ENCODE measurements at places on chromosomes 12 and 14. TPM values are rescaled to one million over a fixed set of nuclear protein-coding genes. Genes with fewer than 3 reads are reported as not detected.

DNA sequence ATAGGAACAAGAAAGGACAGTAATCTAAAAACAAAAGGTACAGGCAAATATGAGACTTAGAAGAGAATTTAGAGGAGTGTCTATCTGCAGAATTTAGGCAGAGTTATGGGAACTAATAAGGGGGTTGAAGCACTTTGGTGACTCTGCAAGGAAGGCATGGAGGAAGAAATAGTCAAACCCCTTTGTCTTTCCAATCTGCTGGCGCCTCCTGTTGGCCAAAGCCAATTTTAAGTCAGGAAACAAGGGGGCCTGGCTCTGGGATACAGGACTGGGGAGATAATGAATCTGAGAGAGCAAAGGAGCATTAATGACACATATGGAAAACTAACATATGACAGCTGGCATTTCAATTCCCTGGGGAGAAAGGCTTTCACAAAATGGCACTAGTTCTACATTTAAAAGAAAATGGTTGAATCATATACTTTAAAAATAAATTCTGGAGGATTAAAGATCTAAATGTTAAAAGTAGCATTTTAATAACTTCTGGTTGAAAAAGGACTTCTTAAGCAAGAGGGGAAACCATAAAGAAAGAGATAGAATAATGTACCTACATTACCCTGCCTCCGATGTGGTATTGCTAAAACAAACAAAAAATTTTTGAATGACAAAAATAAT is 48.5 kb upstream of the CSRP2 start:
- ATAC-seq: no peak

GRCh38 chr12:21172079-21172478 is 41.1 kb downstream of the SLCO1B1 start:
- ATAC-seq: no peak

DNA sequence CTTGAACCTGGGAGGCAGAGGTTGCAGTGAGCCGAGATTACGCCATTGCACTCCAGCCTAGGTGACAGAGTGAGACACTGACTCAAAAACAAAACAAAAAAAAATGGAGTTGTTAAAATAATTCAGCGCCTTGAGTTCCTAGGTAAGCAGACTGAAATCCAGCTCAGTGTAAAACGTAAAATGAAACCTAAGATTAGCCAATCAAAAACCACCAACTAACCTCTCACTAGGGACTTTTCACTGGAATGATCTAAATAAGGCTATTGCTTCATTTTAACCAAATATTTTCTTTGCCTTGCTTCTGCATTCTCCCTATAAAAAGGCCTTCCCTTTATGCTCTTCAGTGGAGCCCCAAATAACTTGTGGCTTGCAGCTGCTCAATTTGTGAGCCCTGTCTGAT is 91.6 kb upstream of the HIF1A start:
- ATAC-seq: no peak

The KRT79 gene
- total RNA-seq: not detected

The TMEM132C gene
- not detected for total RNA-seq

- ATAC-seq: no peak
Measured at GRCh38 chr12:26031318-26031717, 72.8 kb downstream of the RASSF8 start.

Measured in motor neuron (in vitro differentiated cells).